ENCODE measurements at places on chromosomes 12 and 14.

DNA sequence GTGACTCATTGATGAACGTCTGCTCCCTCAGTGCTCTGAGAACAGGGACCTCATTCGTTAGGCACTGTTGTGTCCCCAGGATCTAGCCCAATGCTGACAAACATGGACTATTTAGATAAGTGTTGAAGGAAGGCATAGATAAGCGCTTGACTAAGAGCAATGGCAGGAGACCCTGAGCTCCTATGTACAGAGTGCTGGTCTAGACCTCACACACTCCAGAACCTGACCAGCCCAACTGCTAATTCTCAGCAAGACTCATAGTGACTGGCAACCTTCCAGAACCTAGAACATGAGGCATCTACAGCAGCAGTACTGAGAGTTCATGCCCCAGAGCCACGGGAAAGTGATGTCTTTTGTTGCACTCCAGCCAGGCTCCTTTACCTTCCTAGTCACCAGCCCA, 69.2 kb downstream of the CRACR2A start:
- no peak for DNase-seq

GRCh38 chr12:690466-690865, 27.2 kb upstream of the NINJ2 start:
- no peak for DNase-seq

DNA sequence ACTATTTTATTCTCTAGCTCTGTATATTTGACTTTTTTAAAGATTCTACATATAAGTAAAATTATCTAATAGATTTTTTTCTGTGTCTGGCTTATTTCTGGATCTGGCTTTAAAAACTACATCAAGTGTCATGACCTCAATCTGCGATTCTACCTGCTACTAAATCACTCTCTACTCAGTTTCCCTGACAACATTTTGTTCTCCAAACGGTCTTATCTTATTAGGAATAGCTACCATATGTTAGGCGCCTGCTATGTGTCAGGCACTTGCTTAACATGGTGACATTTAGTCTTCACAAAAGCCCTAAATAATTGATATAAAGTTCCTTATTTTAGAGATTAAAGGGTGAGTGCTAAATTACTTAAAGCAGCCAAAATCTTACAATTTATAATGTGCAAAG, 1362.9 kb upstream of the FLRT2 start:
- no peak for DNase-seq

- DNase-seq, result no peak
These were observed 30.8 kb upstream of the CDK17 start for GRCh38 chr12:96431067-96431466.

- no peak for DNase-seq
These were observed 34.9 kb downstream of the PPHLN1 start for GRCh38 chr12:42360747-42361403.

- no peak for DNase-seq
These were observed 128.2 kb downstream of the BCL11B start for GRCh38 chr14:99143793-99144192.

DNA sequence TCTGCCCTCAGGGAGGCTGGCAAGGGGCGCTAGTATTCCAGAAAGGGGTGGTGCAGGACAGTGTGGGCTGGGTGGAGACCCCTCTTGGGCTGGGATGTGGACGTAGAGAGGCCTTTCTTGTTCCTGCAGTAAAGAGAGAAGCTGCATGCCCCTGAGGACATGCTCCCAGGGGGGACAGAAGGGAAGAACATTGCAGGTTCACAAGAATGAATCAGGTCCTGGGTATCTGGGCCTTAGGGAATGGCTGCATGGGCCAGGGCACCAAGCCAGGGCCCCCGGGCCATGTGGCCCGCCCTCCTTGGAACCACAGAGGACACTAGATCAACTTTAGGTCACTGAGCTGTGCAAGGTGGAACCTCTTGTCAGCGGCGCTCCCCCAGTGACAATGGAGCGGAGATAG, 51.8 kb downstream of the ZNF664 start:
- no peak for DNase-seq

DNA sequence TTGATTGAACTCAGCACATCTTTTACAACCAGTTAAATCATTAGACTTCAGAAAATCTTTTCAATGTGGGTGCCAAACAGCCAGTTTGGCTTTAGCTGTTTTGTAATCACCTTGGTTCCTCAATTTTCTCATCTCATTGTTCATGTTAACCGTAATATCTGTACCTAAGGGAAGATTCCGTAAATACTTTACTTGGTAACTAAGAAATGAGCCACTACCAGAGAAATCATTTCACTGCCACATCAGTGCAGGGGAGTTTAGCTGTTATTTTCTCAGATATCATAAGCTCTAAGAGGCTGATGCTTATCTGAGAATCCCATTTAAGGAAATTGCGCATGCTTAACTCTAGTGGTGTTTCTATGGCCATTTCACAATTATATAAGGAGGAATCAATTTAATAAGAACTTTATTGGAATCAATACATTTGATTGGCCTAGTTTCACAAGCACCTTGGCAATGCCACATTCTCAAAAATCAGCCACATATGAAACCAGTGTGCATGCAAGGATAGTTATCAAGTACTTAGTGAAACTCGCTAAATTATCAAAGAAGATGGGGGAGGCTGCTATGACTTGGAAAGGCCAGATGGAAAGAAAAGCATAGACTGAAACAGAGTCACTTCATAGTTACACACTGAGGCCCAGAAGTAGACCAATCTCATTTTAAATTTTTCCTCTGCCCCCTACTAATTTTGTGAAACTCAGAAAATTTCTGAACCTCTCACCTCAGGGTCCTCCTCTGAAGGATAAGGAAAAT, 28.1 kb upstream of the IL22 start:
- DNase-seq, result no peak

DNA sequence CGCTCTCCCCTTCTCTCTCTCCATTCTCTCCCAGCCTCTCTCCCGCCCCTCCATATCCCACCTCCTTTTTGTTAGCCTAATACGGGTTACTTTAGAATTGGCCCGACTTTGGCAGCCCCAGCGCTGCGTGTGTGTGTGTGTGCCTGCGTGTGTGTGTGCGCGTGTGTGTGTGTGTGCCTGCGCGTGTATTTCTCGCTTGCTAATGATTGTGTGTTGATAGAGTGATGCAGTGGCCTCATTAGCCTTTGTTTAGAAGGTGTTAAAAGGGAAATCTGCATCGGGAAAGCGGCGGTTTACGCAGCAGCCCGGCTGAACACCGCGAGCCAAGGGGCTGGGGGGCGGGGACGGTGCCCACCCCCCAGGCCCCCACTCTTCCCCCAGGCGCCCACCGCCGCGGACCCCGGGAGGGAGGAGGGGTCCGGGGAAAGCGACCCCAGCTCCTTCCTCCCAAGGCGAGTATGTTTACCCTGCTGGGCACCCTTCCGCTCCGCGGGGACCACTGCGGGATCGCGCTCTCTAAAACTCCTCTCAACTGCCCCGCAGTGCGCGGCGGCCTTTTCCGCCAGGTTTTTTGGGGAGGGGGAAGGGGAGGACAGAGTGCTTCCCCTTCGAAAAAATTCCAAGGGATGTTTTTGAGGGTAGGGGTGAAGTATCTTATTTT, 6.8 kb upstream of the LHX5 start:
- DNase-seq, result no peak

GRCh38 chr14:60211153-60211552, 37.9 kb upstream of the PPM1A start:
- DNase-seq, result no peak

DNA sequence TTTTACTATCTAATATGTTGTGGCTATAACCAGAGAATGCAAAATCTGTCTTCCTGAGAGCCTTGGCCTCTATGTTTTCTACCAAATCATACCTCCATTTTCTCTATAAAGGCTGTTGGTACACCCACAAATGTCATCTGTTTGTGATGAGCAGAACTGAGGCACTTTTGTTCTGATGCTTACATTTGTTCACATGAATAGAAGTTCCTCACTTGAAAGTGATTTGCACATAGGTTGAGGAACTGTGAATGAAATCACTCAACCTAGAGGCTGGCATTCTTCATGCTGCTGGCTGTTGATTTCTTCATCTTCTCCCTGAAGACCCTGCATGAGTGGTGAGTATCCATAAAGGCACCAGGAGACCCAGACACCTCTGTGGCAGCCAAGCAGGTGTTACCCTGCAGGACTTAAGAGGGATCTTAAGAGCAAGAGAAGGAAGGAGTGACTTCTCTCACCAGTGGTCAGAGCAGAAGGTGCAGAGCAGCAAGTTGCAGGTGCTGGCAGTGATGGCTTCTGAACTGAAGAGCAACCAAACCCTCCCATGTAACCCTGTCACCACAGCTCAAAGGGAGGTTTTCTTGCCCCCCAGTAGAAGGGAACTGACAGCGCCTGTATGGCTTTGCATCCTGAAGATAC, 110.3 kb downstream of the HMGA2 start:
- no peak for DNase-seq

DNA sequence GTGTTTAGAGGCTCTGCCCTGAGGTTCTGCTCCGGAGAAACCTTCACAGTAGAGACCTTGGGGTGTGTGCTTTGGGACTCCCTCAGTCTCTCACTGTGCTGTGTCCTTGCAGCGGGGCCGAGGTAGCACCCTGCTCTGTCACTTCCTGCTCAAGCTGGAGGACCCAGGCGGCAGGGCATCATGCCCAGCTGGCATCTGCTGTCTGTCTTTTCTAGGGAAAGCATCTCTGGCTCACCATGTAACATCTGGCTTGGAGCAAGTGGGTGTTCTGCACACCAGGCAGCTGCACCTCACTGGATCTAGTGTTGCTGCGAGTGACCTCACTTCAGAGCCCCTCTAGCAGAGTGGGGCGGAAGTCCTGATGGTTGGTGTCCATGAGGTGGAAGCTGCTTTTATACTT, 124.5 kb downstream of the ESRRB start:
- DNase-seq, result no peak

- DNase-seq, result no peak
These were observed 11.6 kb upstream of the IFNG-AS1 start for GRCh38 chr12:67977668-67978067.

Measured in activated T-cell treated with anti-CD3 and anti-CD28 coated beads, Interleukin-2, amount 50 U/mL, for 72 hours (primary cell).